Large intestine (tissue), 12 donors: ENCODE measurements at places on chromosomes 2 and 18. TPM values are rescaled to one million over a fixed set of nuclear protein-coding genes. Genes with fewer than 3 reads are reported as not detected.

GRCh38 chr2:23078784-23079434 lies 306.1 kb upstream of the KLHL29 start:
- peaks cover 5% of the 10 kb centered on the region for H3K4me1 ChIP-seq
- no peak overlapping the region for H3K4me3 ChIP-seq
- no peak overlapping the region for H3K27ac ChIP-seq
- no peaks in the 10 kb centered on the region for H3K36me3 ChIP-seq

DNA sequence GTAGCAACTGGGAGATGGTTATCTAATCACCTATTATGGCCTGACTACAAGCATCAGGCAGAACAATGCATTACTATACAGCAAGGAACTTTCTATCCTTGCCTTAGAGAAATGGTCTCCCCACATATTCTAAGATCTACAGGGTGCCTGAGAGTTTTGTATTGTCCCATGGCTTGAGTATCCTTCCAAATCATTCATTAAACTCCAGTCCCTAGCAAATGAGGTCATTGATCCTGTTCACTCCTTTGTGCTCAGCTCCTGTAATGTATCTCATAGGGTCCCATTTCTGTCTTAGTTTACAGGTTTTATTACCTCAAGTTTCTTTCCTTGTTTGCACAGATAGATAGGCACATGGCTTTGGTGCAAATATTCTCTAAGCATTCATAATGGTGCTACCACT lies 9.0 kb downstream of the HNMT start:
- H3K36me3 ChIP-seq = peaks cover 8% of the 10 kb centered on the region
- H3K4me1 ChIP-seq = peaks cover 33% of the 10 kb centered on the region
- peak overlapping the region; percentile 0 for H3K27ac ChIP-seq
- no peak overlapping the region for H3K4me3 ChIP-seq

GRCh38 chr2:149089068-149089467 lies 50.6 kb downstream of the LYPD6B start:
- H3K36me3 ChIP-seq = no peaks in the 10 kb centered on the region
- H3K4me1 ChIP-seq = no peaks in the 10 kb centered on the region
- no peak for DNase-seq
- no peak overlapping the region for H3K4me3 ChIP-seq

GRCh38 chr2:22817197-22817596 lies 567.8 kb upstream of the KLHL29 start:
- no peak overlapping the region for H3K4me3 ChIP-seq
- no peaks in the 10 kb centered on the region for H3K4me1 ChIP-seq
- DNase-seq = no peak
- no peaks in the 10 kb centered on the region for H3K36me3 ChIP-seq
- no peak overlapping the region for H3K27ac ChIP-seq

- H3K27ac ChIP-seq = no peak overlapping the region
- H3K36me3 ChIP-seq = no peaks in the 10 kb centered on the region
- H3K4me1 ChIP-seq = no peaks in the 10 kb centered on the region
- H3K4me3 ChIP-seq = no peak overlapping the region
- H3K27me3 ChIP-seq = peaks cover 9% of the 10 kb centered on the region
These were observed 997 bp upstream of the DRC1 start for GRCh38 chr2:26400723-26401122.

DNA sequence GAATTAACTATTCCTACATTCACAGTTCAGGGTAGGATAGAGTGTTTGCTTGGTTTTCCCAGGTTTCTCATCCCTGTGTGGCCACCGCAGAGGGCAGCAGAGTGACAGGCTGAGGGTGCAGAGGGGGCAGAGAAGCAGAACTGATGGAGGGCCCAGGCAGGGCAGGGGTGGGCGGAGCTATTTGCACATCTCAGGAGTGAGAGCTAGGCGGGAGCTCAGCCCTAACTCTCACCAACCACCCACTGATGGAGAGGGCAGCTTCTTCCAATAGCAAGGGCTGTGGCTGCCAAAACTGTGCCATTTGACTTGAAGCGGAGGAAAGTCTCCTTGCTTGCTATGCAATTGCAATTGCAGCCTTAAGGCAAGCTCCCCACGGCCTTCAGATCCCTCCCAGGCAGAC lies 12.0 kb upstream of the DARS1 start:
- no peaks in the 10 kb centered on the region for H3K4me1 ChIP-seq
- no peaks in the 10 kb centered on the region for H3K27me3 ChIP-seq
- no peak for DNase-seq
- no peak overlapping the region for H3K4me3 ChIP-seq
- no peaks in the 10 kb centered on the region for H3K36me3 ChIP-seq

GRCh38 chr2:95063086-95063958 lies 37.8 kb downstream of the MAL start:
- no peaks in the 10 kb centered on the region for H3K27me3 ChIP-seq
- H3K27ac ChIP-seq = no peak overlapping the region
- H3K36me3 ChIP-seq = no peaks in the 10 kb centered on the region
- no peak for DNase-seq
- H3K4me1 ChIP-seq = no peaks in the 10 kb centered on the region
- H3K4me3 ChIP-seq = no peak overlapping the region

GRCh38 chr2:171788316-171788993 lies 101.2 kb downstream of the DYNC1I2 start:
- H3K27me3 ChIP-seq = no peaks in the 10 kb centered on the region
- peaks cover 11% of the 10 kb centered on the region for H3K36me3 ChIP-seq
- no peak overlapping the region for H3K27ac ChIP-seq
- H3K4me1 ChIP-seq = no peaks in the 10 kb centered on the region

- H3K4me3 ChIP-seq = no peak overlapping the region
- no peaks in the 10 kb centered on the region for H3K4me1 ChIP-seq
- no peaks in the 10 kb centered on the region for H3K27me3 ChIP-seq
- DNase-seq = no peak
These were observed 1321.9 kb upstream of the CHAC2 start for GRCh38 chr2:52445686-52446085.

GRCh38 chr2:43896906-43897305 lies 58.1 kb downstream of the ABCG8 start:
- no peaks in the 10 kb centered on the region for H3K27me3 ChIP-seq
- no peak overlapping the region for H3K4me3 ChIP-seq
- H3K4me1 ChIP-seq = peaks cover 3% of the 10 kb centered on the region
- peaks cover 48% of the 10 kb centered on the region for H3K36me3 ChIP-seq
- H3K27ac ChIP-seq = no peak overlapping the region

DNA sequence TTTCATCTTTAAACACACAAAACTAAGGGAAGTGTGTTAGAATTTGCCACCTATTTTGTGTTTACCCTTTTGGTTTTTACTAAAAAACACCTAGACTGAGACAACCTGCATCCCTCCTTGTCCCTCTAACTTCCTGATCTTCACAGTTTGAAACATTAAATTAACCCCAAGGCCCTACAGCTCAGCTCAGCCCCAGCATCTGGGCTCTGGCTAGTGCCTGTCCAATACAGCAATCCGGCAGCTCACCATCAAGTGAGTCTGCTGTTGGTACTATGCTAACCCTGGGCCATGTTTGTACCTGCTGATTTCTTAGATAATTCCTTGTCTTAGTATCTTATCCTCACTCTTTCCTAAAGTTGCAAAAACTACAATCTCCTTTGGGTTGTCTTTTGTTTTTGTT lies 162.4 kb downstream of the DSEL start:
- H3K4me1 ChIP-seq = no peaks in the 10 kb centered on the region
- DNase-seq = no peak
- no peaks in the 10 kb centered on the region for H3K36me3 ChIP-seq
- no peak overlapping the region for H3K27ac ChIP-seq
- no peak overlapping the region for H3K4me3 ChIP-seq

DNA sequence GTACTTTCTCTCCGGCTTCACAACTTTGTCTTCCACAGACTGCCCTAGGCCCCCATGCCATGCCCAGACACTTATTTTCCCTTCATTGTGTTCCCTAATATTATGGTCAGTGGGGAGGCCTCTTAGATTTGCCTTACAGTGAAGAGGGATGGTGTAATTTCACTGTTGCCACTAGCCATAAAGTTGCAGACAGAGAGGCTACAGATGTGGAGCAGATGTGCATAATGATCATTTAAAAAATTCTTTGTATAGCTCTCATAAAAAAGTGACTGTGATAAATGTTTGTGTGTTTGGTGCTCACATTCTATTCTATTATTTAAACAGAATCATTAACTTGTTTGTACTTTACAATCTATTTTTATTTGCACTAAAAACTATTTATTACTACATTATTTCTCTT lies 67.5 kb upstream of the FN1 start:
- H3K4me3 ChIP-seq = no peak overlapping the region
- H3K4me1 ChIP-seq = peaks cover 18% of the 10 kb centered on the region
- no peak for DNase-seq
- no peaks in the 10 kb centered on the region for H3K36me3 ChIP-seq

GRCh38 chr2:1868683-1869141 lies 124.4 kb upstream of the PXDN start:
- no peak overlapping the region for H3K4me3 ChIP-seq
- H3K27ac ChIP-seq = no peak overlapping the region
- DNase-seq = no peak
- peaks cover 7% of the 10 kb centered on the region for H3K27me3 ChIP-seq

GRCh38 chr18:13397504-13398163 lies 179.1 kb downstream of the LDLRAD4 start:
- DNase-seq = no peak
- no peak overlapping the region for H3K4me3 ChIP-seq
- peaks cover 12% of the 10 kb centered on the region for H3K27me3 ChIP-seq
- no peaks in the 10 kb centered on the region for H3K36me3 ChIP-seq
- no peak overlapping the region for H3K27ac ChIP-seq

DNA sequence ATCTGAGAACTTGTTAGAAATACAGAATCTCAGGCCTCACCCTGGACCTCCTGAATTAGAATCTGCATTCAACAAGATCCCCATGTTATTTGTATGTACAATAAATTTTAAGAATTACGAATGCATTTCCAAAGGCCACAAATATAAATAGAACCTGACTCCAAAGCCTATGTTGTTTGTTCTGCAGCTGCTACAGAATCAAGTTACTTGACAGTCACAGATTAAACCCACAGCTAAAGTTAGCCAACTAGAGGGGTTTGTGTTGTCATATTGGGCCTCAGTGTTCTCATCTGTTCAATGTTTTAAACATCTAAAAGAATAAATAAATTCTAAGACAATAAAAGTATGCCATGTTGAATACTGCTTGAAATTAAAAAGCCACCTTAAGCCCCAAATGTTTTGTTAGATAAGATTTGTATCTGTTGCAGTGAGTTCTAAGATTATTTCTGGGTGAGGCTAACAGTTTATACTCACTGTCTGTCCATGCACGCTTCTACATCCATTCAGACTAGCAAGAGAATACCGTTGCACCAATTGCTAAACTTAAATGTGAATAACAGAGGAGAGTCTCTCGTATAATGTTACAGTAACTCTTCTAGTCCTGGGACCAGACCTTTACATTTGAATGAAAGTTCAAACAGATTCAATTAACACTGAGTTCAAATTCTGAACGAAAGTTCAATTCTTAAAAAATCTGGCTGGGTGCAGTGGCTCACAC lies 200.4 kb downstream of the MEMO1 start:
- no peak overlapping the region for H3K4me3 ChIP-seq
- H3K27me3 ChIP-seq = no peaks in the 10 kb centered on the region
- H3K27ac ChIP-seq = no peak overlapping the region
- no peaks in the 10 kb centered on the region for H3K36me3 ChIP-seq
- DNase-seq = no peak

GRCh38 chr2:234288974-234289455 lies 207.9 kb downstream of the ARL4C start:
- no peaks in the 10 kb centered on the region for H3K27me3 ChIP-seq
- no peak overlapping the region for H3K27ac ChIP-seq
- H3K36me3 ChIP-seq = no peaks in the 10 kb centered on the region
- H3K4me1 ChIP-seq = peaks cover 9% of the 10 kb centered on the region
- peak; percentile 85 for DNase-seq

GRCh38 chr18:37717098-37717497 lies 151.5 kb upstream of the CELF4 start:
- H3K4me1 ChIP-seq = peaks cover 5% of the 10 kb centered on the region
- no peak overlapping the region for H3K4me3 ChIP-seq

GRCh38 chr2:105184420-105184819 lies 57.1 kb upstream of the GPR45 start:
- H3K4me1 ChIP-seq = no peaks in the 10 kb centered on the region
- H3K27ac ChIP-seq = no peak overlapping the region
- no peak overlapping the region for H3K4me3 ChIP-seq
- DNase-seq = no peak
- H3K27me3 ChIP-seq = peaks cover 13% of the 10 kb centered on the region

MRPL19 gene
- polyA plus RNA-seq = 38.0 TPM

CACNB4 gene
- 1.8 TPM for polyA plus RNA-seq

APCDD1 gene
- 4.1 TPM for polyA plus RNA-seq

B4GALT6 gene
- 12.4 TPM for polyA plus RNA-seq

MDH1B gene
- 0.69 TPM for polyA plus RNA-seq

HRH4 gene
- polyA plus RNA-seq = 0.19 TPM
